ENCODE measurements at places on chromosomes 5 and 9. TPM values are rescaled to one million over a fixed set of nuclear protein-coding genes. Genes with fewer than 3 reads are reported as not detected.

GRCh38 chr5:113118298-113118697 is 141.7 kb downstream of the DCP2 start:
- H3K4me1 ChIP-seq = peaks cover 9% of the 10 kb centered on the region
- H3K27ac ChIP-seq = no peak overlapping the region
- no peaks in the 10 kb centered on the region for H3K27me3 ChIP-seq
- no peak overlapping the region for H3K4me3 ChIP-seq
- H3K36me3 ChIP-seq = peaks cover 9% of the 10 kb centered on the region

The SPINK1 gene
- total RNA-seq = not detected

- peaks cover 40% of the 10 kb centered on the region for H3K27me3 ChIP-seq
- no peaks in the 10 kb centered on the region for H3K36me3 ChIP-seq
- DNase-seq = no peak
- no peak within 1 kb of the TSS for H3K27ac ChIP-seq
- no peak within 1 kb of the TSS for H3K4me3 ChIP-seq
Measured at GRCh38 chr5:177399997-177400868, at the start of gene PFN3. Gene PFN3 (minus strand): TSS chr5:177400661. CDS start chr5:177400576, 85 bp downstream.

The IL5 gene
- total RNA-seq = not detected

- H3K36me3 ChIP-seq = no peaks in the 10 kb centered on the region
- no peak for DNase-seq
- no peaks in the 10 kb centered on the region for H3K27me3 ChIP-seq
- peaks cover 38% of the 10 kb centered on the region for H3K4me1 ChIP-seq
Measured at GRCh38 chr9:85020791-85021190, 351.3 kb downstream of the NTRK2 start.

Measured in neural crest cell (in vitro differentiated cells).